ENCODE measurements at places on chromosomes 6 and 20. TPM values are rescaled to one million over a fixed set of nuclear protein-coding genes. Genes with fewer than 3 reads are reported as not detected.

Gene SLC22A3
- not detected for total RNA-seq

Gene PDYN
- 0.63 TPM for total RNA-seq

Gene YTHDF1
- total RNA-seq: 59.0 TPM

Gene SAMD5
- total RNA-seq: 1.6 TPM

Gene SNAI1
- 12.9 TPM for total RNA-seq

Gene SGK2
- total RNA-seq: 1.6 TPM

Gene CFB
- not detected for total RNA-seq

Gene TXLNB
- total RNA-seq: 0.61 TPM

Gene MUCL3
- not detected for total RNA-seq

Gene TASP1
- 7.7 TPM for total RNA-seq

Gene ADAM33
- total RNA-seq: 3.0 TPM

Gene LHFPL5
- total RNA-seq: not detected
